ENCODE measurements at places on chromosomes 13 and 19.
A peak's percentile ranks its signal among the peaks of the same experiment; 100 is the strongest.

GRCh38 chr13:47816831-47817230 lies 184.2 kb downstream of the SUCLA2 start:
- DNase-seq, result no peak

DNA sequence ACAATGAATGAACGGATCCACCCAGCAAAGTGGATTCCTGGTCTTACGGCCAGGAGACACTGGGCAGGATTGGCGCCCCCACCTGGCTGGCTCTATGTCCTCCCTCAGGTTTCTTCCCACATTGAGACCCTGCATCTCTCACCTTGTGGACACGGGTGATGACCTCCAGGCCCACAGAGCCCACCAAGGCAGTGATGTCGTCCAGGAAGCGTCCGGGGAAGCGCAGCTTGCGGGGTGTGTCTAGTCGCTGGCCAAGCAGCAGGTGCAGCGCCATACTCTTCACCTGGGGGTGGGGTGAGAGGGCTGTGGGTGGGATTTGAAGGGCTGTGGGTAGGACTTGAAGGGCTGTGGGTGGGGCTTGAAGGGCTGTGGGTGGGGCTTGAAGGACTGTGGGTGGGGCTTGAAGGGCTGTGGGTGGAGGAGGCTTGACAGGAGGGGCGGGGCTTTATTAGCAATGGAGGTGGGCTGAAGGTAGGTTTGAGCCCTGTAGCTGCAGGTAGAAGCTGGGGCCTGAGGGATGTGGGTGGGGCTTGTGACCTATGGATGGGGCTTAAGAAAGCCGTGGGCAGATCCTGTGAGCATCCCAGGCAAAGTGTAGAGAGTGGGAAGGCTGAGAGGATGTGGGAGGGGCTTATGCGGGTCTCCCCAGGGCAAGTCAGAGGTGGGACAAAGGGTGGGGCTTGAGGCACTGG lies 12.1 kb upstream of the ANGPTL8 start:
- DNase-seq, result no peak

DNA sequence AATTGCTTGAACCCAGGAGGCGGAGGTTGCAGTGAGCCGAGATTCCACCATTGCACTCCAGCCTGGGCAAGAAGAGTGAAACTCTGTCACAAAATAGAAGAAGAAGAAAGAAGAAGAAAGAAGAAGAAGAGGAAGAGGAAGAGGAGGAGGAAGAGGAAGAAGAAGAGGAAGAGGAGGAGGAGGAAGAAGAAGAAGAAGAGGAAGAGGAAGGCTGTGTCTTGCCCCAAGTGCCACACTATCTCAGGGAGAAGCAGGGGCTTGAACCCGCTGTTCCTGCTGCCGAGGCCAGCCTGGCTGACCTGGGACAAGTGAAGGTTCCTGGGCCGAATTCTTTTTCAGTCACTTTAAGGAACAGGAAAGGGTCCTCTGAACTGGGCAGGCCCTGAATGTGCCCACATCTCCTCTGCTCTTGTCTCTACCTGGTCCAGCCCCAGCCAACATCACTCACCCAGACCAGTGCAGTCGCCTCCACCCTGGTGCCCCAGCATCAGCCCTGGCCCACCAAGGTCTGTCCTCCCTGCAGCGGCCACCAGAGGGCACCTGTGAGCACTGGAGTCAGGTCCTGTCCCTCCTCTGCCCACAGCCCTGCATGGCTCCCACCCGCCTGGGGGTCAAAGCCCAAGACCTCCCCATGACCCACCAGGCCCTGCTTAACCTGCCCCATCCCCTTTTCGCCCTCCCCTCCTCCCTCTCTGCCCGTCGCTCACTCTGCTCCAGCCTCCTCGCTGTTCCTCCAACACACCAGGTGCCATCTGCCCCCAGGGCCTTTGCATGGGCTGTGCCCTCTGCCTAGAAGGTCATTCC lies 20.0 kb downstream of the TICAM1 start:
- peak; percentile 94 for DNase-seq

DNA sequence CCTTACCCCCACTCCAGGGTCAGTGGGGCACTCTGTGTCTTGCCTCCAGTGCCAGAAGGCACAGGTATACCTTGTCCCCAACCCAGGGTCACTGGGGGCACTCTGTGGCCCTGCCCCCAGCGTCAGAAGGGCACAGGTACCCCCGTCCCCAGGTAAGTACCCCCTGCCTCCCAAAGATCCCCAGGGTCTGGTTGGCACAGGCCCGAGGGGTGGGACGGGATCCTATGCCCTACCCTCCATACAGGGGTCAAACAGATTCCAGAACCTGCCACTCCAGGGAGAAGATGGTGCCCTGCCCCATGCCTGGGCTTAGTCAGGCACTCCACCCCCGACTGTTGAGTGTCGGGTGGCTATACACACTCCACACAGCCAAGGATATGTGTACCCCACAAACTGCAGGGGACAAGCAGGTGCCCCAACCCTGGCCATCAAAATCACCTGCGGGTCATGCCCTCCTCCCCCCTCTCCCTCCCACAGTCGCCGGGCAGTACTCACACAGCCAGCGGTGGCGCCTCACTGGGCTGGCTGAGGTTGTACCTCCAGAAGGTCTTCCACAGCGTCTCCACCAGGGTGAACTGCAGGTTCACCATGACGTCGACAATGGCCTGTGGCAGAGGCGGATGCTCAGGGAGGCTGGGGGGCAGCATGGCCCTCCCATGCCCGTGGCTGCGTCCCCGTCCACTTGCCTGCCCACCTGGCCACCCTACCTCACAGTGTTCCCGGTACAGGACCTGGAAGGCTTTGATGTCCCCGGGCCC lies 13.8 kb downstream of the DCAF15 start:
- no peak for DNase-seq
